ENCODE measurements at places on chromosomes 7 and 10.

DNA sequence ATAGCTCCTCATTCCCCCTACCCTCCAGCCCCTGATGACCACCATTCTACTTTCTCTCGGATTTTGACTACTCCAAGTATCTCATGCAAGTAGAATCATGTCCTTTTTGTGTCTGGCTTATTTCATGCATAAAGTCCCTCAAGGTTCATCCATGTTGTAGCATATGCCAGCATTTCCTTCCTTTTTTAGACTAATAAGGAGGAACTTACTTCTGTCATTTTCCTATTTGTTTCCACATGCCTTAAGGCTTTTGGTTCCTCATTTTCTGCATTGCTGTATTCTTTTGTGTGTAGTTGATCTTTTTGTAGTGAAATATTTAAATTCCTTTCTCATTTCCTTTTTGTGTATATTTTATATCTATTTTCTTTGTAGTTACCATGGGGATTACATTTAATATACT, 376.9 kb downstream of the CALN1 start:
- no peak for DNase-seq

GRCh38 chr7:29639386-29639785, 75.8 kb downstream of the PRR15 start:
- no peak for DNase-seq

DNA sequence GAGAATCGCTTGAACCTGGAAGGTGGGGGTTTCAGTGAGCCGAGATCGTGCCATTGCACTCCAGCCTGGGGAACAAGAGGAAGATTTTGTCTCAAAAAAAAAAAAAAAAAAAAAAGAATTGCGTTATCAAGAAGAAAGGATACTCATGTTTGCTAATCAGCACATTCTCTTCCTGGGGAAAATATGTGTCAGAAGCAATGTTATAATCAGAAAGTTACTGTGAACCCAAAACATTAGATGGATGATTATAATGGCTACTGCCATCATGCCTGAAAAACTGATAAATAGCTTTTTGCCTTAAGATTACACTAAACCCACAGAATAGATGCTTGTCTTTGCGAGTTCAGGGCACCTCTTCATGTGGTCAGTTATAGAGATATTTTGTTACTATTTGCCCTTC, 24.3 kb upstream of the GNAI1 start:
- no peak for DNase-seq

- no peak for DNase-seq
Observed at GRCh38 chr7:27478084-27478483, 184.6 kb downstream of the HIBADH start.

DNA sequence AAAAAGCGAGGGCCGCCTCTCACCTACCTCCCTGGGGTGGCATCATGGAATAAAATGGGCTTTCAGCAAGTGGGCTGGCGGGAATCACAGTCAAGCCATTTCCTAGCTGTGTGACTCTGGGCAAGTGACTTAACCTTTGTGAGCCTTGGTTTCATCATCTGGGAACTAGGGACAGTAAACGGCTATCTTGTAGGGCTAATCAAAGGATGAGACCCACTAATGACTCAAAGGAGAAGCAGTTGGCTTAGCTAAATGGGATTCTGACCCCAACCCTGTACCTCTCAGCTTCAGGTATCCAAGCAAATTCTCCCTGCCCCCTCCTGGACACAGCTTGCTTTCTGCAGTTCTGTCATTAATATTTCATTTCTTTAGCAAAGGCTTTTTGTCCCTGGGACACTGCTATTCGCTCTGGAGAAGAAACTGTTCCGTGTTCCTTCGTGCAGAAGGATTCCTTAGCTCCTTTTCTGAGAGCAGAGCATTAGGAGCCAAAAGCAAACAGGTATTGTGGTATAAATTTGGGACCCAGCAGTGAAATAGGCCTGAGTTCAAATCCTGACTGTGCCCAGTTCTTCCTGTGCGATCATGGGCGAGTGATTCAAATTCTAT, 25.9 kb downstream of the TRIM8 start:
- no peak for DNase-seq

DNA sequence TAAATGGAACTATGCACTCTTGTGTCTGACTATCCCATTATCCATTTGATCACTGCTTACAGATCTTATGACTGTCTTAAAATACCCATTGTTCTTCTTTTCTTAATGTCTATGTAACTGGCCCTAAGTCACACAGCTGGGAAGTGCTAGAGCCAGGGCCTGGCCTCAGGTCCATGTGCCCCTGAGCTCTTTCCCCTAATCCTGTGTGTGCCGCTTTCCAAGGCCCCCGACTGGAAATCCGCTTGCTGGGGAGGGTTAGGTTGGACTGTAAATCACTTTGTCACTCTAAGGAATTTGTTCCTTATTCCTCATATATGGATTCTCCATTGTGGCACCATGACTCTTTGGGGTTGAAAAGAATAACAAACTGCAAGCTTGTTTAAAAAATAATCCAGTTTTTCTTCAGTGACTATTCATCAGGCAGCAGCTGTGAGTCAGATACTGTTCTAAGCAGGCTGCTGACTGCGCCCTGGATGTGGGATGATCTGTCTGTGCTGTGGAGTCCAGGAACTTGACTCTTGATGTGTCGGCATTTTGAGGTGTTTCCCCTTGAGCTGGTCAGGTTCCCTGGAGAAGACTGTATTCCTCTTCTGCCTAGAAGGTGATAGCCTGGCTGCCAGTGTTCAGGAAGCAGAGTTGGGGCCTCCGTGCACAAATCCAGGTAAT, 236.3 kb downstream of the SDK1 start:
- no peak for DNase-seq

DNA sequence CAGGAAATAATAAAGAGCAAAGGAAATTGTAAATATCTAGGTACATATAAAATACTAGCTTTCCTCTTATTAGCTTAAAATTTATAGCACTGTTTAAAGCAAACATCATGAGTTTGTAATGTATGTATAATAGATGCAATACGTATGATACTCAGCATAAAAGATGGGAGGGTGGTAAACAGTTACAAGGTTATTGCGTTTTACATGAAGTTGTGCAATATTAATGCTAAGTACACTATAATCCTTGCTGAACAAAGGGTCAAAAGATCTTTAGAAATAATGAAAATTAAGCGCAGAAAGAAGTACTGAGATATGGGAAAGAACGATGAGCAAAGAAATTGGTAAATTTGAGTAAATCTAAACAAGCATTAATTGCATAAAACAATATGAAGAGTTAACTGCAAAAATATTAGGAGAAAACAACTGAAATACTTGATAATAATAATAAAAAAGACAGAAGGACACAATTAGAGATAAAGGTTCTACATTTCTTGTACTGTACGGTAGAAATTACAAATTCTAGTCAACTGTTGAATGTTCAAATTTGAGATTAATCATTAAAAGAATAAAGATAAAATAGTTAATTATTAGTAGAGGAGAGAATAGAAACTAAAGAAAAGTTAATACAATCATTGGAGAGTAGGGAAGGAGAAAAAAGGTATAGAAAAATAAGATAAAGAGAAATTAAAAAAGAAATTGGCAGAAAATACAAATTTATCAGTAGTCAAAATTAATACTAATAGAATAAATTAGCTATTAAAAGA, 17.9 kb downstream of the C10orf67 start:
- no peak for DNase-seq

- DNase-seq, result no peak
Observed at GRCh38 chr10:28684986-28685580, 7.8 kb downstream of the BAMBI start.

GRCh38 chr10:133131053-133131452, 29.0 kb upstream of the KNDC1 start:
- DNase-seq, result no peak

- DNase-seq, result no peak
Observed at GRCh38 chr10:133311570-133311969, 2.9 kb downstream of the ZNF511 start.

DNA sequence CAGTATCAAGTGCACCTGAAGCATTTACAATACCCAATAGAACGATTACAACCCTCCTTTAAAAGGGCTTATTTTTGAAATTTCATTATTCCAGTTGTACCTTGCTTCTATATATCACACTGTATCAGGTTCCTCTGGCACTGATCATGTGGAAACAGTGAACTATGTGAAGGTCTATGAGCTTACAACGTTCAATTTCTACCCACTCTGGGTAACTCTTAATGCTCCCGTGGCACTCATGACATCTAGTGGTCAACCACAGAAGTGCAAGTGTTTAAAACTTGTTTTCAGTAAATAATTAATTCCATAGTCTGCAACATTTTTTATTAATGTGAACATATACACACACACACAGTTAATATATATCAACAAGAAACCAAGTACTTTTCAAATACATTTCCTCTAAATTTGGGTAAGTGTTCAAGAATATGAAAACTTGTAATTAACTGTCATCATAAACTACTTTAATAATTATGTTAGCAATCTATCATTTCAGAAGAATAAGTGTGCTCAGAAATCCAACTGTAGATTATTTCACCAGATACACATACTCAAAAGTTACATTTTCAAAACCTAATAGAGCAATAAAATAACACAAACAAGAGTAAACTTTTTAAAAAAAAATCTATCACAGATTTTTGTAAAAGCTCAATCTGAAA, 61.0 kb downstream of the MPP7 start:
- DNase-seq, result peak; percentile 44

DNA sequence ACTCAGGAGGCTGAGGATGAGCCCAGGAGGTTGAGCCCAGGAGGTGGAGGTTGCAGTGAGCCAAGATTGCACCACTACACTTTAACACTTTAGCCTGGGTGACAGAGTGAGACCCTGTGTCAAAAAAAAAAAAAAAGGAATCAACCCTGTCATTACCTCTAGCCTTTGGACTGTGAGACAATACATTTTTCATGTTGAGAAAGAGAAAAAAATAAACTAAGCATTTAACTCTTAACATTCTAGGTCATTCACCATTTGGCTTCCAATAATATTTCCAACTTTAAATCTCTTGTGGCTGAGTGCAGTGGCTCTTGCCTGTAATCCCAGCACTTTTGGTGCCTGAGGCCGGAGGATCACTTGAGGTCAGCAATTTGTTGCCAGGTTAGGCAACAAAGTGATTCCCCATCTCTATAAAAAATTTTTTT, 41.9 kb upstream of the TPST1 start:
- DNase-seq, result no peak

- no peak for DNase-seq
Observed at GRCh38 chr10:97184971-97185325, 811 bp downstream of the SLIT1 start.

DNA sequence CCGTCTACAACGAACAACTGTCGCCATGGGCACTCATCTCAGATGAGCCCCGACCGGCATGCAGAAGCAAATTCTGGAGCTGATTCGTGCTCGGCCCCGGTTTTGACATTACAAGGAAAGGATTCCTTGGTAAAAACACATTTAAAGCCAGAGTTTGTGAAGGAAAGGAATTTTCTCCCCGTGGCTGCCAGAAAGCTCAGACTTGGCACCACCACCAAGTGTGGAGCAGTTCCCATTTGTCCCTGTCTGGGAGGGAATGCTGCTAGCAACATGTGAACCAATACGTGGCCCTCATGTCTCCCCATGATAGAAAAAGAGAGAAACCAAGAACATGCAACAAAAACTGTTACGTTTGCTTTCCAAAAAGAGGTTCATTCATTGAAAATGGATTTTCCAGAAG, 55.2 kb upstream of the DDC start:
- DNase-seq, result no peak

GRCh38 chr10:70758757-70759514, 26.2 kb downstream of the TBATA start:
- DNase-seq, result peak; percentile 38

DNA sequence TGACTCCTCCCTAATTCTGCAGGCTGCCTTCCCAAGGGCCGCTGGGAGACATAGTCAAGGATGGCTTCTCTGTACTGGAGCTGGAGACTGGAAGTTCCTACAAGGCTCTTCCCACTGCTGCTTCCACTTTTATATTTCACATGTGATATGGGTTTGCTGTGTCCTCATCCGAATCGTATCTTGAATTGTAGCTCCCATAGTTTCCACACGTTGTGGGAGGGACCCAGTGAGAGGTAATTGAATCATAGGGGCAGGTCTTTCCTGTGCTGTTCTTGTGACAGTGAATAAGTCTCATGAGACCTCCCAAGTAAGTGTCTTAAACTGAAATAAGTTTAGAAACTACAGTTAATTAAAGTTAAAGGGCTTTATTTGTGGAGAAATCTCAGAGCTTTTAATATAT, 47.0 kb upstream of the BICC1 start:
- no peak for DNase-seq

GRCh38 chr7:128924707-128925588, 12.8 kb upstream of the IRF5 start:
- no peak for DNase-seq

GRCh38 chr10:48937796-48938195, 1.8 kb downstream of the LRRC18 start:
- DNase-seq, result no peak

DNA sequence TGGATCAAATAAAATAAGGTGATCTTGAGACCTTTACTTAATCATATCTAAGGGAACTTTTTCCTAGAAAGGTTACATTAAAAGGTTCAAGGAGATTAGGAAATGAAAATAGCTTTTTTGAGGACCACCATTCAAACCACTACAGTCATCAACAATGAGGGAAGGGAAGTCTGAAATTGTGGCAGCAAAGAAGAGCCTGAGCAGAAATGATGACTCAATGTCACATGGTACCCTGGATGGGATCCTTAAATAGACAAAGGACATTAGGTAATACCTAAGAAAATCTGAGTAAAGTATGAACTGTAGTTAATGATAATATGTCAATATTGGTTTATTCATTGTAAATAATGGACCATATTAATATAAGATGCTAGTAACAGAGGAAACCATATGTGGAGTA, 236.0 kb downstream of the SEMA3D start:
- DNase-seq, result no peak

DNA sequence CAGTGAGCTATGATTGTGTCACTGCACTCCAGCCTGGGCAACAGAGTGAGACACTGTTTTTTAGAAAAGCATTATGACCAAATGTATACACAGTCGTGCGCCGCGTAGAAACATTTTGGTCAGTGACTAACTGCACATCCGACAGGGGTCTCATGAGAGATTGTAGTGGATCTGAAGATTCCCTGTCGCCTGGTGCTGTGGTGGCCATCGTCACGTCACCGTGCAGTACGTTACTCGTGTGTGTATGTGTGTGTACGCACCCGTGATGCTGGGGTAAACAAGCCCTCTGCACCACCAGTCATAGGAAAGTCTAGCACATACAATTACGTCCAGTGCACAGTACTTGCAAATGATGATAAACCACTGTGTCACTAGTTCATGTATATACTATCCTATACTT, 109.4 kb downstream of the ELFN1 start:
- DNase-seq, result no peak

DNA sequence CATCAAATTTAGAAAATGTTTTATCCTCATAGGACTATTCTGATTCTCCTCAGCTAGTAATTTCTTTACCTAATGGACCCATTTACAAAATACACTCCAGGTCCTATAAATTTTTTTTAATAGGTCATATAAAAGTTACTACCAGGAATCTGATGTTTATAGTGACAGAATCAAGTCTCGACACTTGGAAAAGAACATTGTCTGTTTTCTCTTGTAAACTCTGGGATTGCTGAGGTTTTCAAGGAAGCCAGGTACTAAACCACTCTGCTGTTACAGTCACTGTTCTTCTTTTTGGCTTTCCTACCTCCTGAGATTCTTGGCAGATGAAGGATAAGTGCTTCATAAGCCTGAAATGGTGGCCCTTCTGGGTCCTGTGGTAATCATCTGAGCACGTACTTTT, 493.1 kb downstream of the AUTS2 start:
- no peak for DNase-seq

Measured in AG09309 (cell line).